Stimulated activated CD4-positive, alpha-beta T cell treated with anti-CD3 and anti-CD28 coated beads, TNF-alpha, amount 100 ng/mL, for 1 hour (primary cell): ENCODE measurements at places on chromosomes 1 and 21.

DNA sequence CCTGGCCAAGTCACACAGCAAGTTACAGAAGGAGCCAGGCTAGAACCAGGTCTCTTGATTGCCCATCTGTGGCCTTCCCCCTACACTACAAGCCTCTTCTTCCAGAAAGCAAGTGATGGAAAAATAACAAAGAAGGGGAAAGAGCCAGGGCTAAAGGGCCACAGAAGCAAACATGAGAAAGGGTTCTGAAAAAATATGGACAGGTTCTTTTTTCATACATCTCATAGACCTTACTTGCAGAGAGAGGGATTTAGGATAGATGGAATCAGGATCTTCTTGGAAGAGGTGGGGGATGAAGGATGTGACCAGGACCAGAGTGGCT lies 3.2 kb downstream of the RHBG start:
- no peak for DNase-seq

DNA sequence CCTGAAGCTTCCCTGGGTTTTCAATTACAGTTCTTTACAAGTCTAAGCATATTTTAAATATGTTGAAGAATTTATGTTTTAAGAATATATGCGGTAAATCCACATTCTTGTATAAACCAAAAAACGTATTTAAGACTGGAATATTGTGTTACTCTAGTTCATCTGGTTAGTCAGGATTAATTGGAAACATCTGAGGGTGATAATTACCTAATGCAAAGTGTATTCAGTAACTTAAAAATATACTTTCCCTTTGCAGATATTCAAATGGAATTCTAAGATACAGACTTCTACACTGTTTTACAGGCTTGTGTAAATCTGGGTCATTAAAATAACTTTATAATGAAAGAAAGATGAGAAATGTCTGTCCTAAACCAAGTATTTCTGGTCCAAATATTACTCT lies 302.0 kb downstream of the VAV3 start:
- DNase-seq, result no peak

- DNase-seq, result no peak
These were observed 108.0 kb downstream of the DUSP10 start for GRCh38 chr1:221633841-221634409.

GRCh38 chr1:60969971-60970509 lies 112.3 kb upstream of the NFIA start:
- no peak for DNase-seq

GRCh38 chr1:156371553-156372264 lies 2.7 kb downstream of the RHBG start:
- no peak for DNase-seq

DNA sequence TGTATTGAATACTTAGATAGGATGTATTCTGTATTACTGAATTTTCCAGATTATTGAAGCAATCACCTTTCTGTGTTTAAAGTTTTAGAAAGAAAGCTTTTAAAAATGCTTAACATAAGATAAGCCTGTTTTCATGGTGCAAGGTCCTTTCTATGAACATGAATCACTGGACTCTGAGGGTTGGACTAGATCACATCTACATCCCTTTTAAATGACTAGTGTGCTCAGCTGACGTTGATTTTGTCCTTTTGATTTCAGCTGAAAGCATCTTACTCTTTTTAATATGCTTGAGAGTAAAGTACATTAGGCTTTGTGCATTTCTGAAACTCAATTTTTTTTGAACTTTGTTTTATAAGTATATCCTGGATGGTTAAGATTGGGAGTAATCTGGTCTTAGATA lies 16.2 kb downstream of the MIER1 start:
- DNase-seq, result no peak

DNA sequence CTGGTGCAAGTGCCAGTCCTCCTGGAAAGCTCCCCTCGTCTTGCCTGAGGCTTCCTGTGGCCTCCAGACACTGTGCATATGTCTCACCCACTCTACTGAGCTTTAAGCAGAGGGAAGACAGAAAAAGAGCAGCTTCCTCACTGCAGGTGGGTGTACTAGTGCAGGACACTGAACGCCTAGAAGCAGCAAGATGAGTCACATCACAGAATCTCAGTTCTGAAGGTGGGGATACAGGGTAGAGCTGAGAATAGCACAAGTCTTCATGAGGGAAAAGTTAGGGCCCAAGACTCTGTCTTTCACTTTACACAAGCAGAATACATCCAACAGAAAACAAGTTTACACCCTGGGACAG lies 37.4 kb downstream of the PCAT6 start:
- no peak for DNase-seq

GRCh38 chr1:237736372-237737029 lies 154.2 kb downstream of the ZP4 start:
- DNase-seq, result no peak

GRCh38 chr1:19067182-19067911 lies 110.9 kb upstream of the IFFO2 start:
- DNase-seq, result no peak

DNA sequence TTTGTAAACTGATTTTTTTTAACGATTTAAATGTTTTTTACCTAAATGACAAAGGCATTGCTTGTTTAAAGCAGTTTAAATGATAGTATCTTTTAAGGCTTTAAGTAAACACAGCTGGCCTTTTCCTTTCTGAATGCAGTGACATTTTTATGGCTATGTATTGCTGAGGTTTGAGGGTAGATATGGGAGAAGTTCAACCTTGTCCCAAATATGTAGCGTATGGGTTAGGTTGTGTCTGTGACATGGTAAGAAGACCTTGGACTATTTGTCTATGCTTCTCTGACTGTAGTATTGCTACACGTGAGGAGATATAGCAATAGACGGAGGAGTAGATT lies 32.5 kb downstream of the PKNOX1 start:
- DNase-seq, result no peak

DNA sequence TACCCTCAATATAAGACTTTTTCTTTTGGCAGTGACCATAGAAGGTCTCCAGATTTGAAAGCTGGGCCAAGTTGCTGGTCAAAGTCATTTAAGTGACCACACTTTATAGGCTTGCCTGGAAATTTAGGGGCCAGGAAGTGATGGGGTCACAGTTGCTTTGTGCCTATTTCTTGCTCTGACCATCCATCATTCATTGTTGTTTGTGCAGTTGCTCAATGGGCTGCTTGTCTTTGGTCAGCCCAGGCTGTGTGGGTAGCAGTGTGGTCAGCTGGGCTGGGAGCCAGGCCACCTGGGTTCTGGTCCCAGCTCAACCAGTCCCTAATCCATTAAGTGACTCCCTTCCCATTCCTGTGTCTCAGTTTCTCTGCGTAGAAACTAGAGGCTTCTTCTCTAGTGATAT lies 2.1 kb upstream of the OTUD7B start:
- no peak for DNase-seq

DNA sequence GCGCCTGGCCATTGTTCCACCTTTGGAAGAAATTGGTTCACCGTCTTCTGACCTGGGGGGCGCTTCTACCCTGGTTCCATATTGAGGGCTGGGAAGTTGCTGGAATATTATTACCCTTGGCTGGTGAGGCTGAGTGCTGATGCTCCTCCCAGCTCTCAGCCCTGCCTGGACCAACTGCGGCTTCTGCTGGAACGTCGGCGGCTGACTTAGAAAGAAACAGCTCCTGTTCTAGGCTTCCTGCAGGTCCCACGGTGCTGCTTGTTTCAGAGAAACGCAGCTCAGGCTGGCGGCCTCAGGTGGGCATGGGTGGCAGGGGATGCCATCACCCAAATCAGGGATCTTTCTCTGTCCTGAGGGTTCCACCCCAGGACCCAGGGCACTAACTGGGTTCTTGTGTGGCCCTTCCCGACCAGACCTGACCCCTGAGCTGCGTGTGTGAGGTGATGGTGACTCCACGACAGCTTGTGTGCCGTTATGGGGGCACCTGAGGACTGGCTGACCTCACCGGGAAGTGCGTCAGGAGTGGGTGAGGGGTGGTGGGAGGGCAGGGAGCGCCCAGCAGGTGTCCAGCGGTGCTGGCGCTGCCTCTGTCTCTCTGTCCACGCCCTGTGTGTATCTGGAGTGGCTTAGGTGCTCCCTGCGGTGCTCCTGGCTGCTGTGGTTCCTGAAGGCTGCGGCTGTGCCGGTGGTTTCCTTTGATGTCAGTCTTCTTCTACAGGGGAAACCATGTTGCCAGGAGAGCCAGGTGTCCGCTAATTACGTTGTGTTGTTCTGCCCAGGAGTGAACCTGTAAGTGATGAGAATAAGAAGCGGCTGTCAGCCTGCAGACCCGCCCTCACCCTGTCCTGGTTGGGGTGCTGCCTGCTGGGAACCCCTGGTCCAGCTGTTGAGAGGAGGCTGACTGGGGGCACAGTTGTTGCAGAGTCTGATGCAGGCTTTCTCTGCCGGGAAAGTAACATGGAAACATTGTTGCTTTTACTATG lies 8.9 kb downstream of the SKI start:
- DNase-seq, result no peak

DNA sequence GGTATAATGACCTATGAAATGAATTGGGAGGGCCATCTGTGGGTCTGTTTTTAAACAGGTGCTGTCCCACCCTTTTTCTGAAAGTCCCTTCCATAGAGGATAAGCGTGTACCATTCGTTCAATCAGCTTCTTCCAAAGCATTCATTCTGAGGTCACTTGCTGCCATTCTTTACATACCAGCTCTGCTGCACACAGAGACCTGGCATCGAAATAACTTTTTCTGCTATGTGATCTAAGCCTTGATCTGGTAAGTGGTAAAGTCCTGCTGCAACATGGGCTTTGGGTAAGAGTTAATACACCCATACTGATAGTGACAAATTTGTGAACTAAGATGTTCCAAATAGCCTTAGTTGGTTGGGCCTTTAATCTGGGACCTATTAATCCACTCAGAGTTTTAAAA lies 38.9 kb downstream of the DR1 start:
- DNase-seq, result no peak

GRCh38 chr1:75770761-75771160 lies 15.3 kb upstream of the RABGGTB start:
- DNase-seq, result no peak

- DNase-seq, result no peak
These were observed 71.7 kb downstream of the PIK3CD start for GRCh38 chr1:9723068-9723805.

DNA sequence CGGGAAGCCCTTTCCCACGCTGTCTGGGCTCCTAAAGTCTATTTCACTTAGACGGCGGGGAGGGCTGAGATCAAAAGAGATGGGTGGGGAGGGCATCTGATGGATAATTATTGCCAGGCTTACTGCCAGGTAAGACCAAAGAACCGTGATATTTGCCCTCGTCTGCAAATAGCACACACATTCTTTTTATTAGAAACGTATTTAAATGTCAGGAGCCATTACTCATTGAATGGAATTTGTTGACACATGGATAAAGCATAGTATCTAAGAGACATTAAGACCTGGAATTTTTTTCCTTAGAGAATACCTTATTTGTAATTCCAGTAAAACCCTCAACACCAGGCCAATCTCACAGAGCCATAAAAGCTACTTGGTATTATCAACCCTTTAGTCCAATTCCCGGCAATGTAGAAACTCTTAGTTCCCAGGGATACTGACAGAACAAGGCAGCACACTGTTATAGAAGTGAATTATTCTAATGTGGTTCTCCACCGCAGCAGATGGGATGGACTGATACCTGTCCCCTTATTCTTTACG lies 10.6 kb downstream of the URB1 start:
- DNase-seq, result no peak

DNA sequence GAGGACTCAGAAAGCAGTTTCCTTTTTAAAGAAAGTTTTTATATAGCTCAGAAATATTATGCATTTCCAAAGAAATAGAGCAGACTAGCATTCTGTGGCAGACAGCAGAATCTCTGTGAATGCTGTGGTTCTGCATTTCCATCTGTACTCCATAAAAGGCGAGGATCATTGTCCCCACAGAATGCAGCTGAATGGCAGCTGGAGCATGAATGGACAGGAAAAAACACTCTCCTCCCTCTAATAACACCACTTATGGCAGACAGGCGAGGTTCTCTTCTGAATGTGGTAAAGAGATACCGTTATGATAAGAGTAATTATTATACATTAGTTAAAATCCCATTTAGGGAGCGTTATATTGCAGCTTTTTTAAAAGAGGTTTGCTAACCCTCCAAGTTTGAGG lies 81.4 kb upstream of the WLS start:
- DNase-seq, result no peak

- no peak for DNase-seq
These were observed 172.4 kb downstream of the NFIA start for GRCh38 chr1:61254634-61255357.

- no peak for DNase-seq
These were observed 39.8 kb downstream of the MRPL39 start for GRCh38 chr21:25567472-25567871.

DNA sequence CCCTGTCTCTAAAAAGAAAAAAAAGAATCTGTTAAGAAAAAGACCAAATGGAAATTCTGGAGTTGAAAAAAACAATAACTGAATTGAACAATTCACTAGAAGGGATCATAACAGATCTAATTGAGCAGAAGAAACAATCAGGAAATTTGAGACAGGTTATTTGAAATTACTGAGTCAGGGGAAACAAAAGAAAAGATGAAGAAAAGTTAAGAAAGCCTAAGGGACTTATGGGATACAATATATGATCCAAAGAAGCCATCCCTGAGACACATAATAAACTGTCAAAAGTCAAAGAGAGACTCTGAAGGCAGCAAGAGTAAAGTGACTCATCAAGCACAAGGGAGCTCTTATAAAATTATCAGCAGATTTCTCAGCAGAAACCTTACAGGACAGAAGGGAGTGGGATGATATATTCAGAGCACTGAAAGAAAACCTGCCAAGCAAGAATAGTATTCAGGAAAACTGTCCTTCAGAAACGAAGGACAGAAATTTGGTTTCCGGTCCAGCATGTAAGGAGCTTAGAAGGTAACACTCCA lies 44.5 kb downstream of the SLC2A1 start:
- no peak for DNase-seq

DNA sequence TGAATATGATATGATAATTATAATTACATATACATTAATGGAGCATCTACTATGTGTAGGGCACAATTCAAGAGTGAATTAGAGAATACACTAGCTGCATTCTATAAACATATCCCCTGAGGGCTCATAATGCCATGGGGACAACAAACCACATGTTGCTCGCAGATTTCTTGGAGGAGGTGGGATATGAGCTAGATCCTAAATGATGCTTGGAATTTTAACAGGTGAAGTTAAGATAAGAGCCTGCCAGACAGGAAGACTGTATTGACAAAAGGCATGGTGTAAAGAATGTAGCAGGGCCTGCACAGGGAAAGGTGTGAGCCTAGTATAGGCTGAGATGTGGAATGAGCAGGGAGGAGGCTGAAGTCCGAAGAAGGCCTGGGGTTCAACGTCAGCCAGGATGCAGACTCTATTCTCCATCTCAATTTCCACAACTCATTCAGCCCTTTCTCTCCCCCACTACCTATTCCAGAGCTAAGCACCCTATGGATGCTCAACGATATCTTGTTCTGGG lies 120.2 kb downstream of the ELAVL4 start:
- no peak for DNase-seq

- no peak for DNase-seq
These were observed 35.0 kb downstream of the ATP5PO start for GRCh38 chr21:33880626-33881025.
